Placental pericyte (primary cell): ENCODE measurements at places on chromosomes 12 and 14. TPM values are rescaled to one million over a fixed set of nuclear protein-coding genes. Genes with fewer than 3 reads are reported as not detected.

CDH24 gene
- 3.1 and 9.2 TPM in 2 replicates for total RNA-seq

FGF6 gene
- not detected in 2 replicates for total RNA-seq

NR1H4 gene
- total RNA-seq: not detected in 2 replicates

STON2 gene
- 1.1 TPM in 1 of 2 replicates, not detected in the other for total RNA-seq

NUAK1 gene
- total RNA-seq: 43.8 and 59.6 TPM in 2 replicates

TMPRSS12 gene
- not detected in 2 replicates for total RNA-seq

PLEKHG7 gene
- total RNA-seq: not detected in 2 replicates

SERPINA10 gene
- not detected in 2 replicates for total RNA-seq

GSC gene
- total RNA-seq: not detected in 2 replicates

HNF1A gene
- not detected in 2 replicates for total RNA-seq

TAS2R8 gene
- total RNA-seq: 0.43 TPM in 1 of 2 replicates, not detected in the other

PZP gene
- total RNA-seq: not detected in 2 replicates

GZMH gene
- not detected in 2 replicates for total RNA-seq

OR4M1 gene
- total RNA-seq: not detected in 2 replicates

TMEM253 gene
- not detected in 2 replicates for total RNA-seq

SLC25A47 gene
- total RNA-seq: not detected in 2 replicates
